Activated T-cell treated with anti-CD3 and anti-CD28 coated beads, Interleukin-2, amount 50 U/mL, for 48 hours (primary cell): ENCODE measurements at places on chromosomes 2 and 18.

- no peak for DNase-seq
Measured at GRCh38 chr18:12863687-12864216, 20.3 kb downstream of the PTPN2 start.

DNA sequence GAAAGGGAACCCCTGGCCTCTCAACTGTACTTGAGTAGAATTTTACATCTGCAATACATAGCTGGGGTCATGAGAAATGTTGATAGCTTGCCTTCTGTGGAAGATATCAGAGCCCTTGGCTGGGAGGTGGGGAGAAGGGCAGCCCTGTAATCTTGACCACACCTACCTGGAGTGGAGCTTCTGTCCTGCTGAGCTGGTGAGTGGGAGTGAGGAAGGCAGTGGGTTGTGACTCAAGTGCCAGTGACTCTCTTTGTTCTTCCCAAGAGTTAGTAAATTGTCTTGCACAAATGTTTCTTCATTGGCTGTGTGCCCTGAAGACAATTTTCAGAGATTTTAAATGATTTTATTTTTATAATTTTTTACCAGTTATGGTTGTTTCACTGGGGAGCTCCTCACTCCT is 277.3 kb downstream of the MBD5 start:
- no peak for DNase-seq

DNA sequence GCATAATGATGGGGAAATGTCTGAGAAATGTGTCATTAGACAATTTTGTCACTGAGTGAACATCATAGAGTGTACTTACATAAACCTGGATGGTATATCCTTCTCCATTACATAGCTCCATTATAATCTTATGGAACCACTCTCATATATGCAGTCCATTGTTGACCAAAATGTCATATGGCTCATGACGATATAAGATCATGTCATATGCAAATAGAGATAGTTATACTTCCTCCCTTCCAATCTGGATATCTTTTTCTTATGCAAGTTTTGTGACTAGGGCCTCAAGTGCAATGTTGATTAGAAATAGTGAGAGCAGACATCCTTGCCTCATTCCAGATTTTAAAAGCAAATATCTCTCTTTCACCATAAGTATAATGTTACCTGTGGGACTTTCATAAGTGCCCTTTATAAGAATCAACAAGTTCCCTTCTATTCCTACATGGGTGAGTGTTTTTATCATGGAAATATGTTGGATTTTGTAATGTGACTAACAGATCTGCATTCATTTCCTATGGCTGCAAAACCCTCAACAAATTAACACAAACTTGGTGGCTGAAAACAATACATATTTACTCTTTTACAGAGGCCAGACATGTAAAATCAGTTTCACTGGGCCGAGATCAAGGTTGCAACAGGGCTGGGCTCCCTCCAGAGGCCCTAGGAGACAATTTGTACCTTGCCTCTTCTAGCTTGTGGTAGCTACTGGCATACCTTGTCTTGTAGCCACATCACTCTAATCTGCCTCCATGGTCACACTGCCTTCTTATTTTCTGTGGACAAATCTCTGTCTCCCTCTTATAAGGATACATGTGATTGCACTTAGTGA is 21.6 kb upstream of the SULT1C4 start:
- DNase-seq, result no peak

- no peak for DNase-seq
Measured at GRCh38 chr2:171811245-171811628, 82.8 kb downstream of the SLC25A12 start.

DNA sequence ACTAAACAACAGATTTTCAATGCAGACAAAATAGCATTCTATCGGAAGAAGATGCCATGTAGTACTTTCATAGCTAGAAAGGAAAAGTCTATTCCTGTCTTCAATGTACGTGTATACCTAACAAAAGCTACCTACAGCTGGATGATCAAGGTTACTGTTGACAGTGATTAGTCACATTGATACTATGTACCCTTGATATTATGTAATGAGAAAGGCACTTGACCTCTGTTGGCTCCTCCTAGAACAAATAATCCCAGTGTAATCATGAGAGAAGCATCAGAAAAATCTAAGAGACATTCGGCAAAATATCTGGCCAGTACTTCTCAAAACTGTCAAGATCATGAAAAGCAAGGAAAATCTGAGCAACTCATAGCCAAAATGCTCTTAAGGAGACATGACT is 44.4 kb upstream of the LRRTM4 start:
- DNase-seq, result no peak

- no peak for DNase-seq
Measured at GRCh38 chr2:221649051-221649775, 77.1 kb upstream of the EPHA4 start.

- no peak for DNase-seq
Measured at GRCh38 chr2:86476092-86476491, 34.9 kb downstream of the KDM3A start.

GRCh38 chr2:235141411-235142128 is 189.8 kb downstream of the SH3BP4 start:
- DNase-seq, result no peak

- no peak for DNase-seq
Measured at GRCh38 chr2:129233751-129234406, 745.6 kb upstream of the RAB6C start.

GRCh38 chr2:170679607-170680079 is 35.5 kb upstream of the SP5 start:
- DNase-seq, result no peak

- no peak for DNase-seq
Measured at GRCh38 chr2:221461901-221462300, 110.2 kb downstream of the EPHA4 start.

DNA sequence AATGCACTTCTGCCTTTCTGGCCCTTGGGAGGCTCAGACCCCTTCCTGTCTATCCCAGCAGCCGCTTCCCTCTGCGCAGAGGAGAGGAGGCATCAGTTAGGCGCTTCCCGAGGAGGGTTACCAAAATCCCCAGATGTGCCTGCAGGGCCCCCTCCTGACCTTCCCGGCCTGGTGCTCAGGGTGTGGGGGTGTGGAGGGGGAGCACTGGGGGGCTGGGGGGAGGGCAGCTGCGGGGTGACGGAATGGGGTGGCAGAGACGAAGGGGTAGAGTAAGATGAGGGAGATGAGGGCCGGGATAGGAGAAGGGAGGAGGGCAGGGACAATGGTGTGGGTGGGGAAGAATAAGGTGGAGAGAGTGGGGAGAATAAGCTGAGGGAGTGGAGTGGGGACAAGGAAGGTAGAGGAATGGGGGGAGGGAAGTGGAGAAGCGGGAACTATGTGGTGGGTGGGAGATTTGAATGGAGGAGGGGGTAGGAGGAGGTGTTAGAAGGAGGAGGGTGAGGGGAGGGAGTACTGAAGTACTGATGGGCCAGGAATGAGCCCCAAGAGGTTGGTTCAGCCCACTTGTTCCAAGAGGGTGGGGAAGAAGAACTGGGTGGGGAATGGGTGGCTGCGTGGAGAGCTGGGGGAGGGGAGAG is 6.5 kb upstream of the ZAP70 start:
- DNase-seq, result peak; percentile 6

- no peak for DNase-seq
Measured at GRCh38 chr2:105298017-105298416, 31.5 kb downstream of the TGFBRAP1 start.

DNA sequence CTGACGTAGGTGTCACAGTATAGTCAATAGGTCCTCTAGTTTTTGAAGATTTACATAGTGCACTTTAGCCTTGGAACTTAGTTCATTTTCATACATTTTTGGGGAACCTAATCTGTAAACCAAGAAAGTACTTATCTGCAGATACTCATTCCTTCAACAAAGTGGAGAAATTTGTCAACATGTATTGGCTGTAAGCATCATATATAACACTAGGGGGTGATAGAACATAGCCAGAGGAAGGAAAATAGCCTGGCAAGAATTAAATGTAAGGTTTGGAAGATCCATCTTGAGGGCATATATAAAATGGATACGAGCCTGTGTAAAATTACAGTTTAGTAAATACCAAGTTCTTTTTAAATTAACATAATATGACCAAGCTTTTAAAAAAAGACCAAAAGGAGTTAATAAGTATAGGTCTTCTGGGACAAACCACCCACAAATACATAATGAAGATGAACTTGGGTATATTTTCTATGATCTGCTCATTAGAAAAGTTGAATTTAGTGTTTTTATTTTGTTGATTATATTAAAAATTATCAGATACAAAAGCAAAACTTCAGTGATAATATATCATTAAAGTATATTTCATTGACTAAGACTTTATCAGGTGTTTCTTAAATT is 18.2 kb downstream of the RPL37A start:
- DNase-seq, result no peak

- DNase-seq, result peak; percentile 24
Measured at GRCh38 chr2:34096562-34097171, 497.6 kb upstream of the FAM98A start.

DNA sequence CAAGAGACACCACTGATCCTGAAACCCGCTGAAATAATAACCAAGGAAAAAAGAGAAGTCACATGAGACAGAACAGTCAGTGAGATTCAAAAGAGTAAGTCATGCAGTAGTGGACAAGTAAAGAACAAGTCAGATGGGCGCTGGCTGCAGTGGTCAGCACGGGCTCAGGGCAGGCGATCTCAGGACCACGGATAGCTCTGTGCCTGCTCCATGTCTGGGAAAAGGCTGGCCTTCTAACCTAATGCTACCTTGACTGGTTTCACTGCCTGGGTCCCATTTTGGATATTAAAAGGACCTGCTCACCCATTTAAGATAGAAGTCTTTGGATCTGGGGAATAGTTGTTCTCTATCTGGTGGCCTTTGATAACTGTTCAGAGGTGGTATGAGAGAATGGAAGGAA is 61.7 kb upstream of the LCLAT1 start:
- DNase-seq, result no peak

- no peak for DNase-seq
Measured at GRCh38 chr2:170305711-170306110, 127.8 kb downstream of the MYO3B start.

DNA sequence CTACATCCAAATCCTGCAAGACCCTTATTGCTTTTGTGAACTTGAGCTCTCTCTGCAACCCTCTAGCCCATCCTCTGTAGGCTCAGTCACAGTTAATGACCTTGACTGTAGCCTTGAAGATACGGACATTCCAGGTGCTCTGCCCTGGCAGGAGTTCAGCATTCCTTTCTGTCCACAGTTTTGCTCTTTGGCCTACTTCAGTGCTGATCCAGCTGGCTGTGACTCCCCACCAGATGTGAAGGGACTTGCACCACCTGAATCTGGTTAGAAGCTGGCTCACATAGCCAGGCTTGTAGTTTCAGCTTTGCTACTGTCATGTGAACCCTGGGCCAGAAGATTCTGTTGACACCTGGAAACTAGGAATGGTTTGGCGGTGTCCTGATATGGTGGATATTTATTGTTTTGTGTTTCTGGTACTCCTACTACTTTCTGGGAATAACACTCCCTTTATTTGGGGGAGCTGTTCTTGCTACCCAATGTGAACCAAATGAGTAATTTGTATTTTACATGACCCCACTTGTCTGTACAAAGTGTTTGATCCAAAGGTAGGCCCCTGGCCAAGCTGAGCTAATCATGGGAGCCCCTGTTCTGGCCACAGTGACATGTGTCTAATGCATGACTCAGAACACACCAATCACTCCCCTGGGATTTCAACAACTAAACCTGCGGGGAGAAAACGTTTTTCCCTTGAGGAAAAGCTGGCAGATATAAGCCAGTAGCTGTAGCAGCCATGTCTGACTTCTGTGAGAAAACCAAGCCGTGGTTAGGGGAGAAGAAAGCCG is 73.4 kb downstream of the CDCA7 start:
- no peak for DNase-seq

GRCh38 chr2:667332-667999 is 9.7 kb downstream of the TMEM18 start:
- DNase-seq, result no peak
